ENCODE measurements at places on chromosomes 4 and X.

DNA sequence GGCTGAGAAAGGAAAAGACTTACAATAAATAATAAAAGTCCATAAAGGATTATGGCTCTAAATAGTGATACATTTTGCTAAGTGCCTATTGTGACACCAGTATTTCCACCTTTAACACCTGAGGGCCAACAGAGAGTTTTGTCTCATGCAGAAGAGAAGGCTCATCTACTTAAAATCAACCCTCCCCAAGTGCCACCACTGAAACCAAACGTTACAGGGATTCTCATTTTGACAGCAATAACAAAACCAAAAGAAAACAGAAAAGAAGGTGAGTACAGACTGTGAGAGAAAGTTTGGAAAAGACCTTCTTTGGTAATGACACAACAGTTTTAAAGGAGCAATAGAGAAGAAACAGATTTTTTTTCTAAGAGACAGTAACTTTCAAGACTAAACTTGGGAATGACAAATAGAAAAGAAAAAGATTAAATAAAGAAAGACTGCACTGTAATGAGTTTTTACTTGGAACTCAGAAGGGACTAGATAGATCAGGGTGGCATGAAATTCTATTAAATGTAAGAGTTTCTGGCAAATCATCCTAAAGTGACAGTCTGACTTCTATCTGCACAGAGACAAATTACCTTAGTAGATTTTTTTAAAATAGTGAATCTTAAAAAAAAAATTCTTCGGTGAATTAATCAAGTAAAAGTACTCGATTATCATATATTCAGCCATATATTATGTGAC, 109.7 kb downstream of the ZNF827 start:
- DNase-seq: no peak

GRCh38 chrX:49071877-49072711, 1.7 kb downstream of the PRAF2 start:
- peak; percentile 85 for DNase-seq

DNA sequence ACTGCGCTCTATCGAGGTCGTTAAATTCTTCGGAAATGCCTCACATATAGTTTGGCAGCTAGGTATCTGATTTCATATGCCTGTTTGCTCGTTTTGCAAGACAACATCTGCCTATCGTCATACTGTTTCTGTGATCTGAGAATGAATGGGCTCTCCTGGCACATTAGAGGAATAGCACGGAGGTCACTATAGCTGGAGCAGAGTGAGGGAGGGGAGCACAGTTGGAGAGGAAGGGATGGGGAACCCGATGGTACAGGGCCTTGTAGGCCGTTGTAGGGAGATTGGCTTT, 552 bp downstream of the IKBKG start:
- no peak for DNase-seq

DNA sequence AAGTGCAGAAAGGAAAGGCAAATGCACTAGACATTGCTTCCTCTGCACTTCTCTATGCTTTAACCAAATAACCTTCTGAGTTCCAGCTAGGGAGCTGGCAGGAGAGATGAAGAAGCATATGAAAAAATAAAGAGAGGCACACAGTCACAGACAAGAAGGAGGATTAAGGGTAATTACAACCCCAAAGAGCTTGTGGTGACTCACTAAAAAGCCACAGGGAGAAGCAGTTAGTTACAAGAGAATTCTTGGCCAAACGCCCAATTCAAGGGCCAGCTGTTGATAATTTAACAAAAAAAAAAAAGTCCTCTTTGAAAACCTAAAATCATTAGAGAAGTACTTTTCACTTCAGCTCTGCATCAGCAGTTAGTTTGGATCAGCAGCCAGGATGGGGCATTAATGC, 478.0 kb downstream of the KCNIP4 start:
- peak; percentile 45 for DNase-seq

DNA sequence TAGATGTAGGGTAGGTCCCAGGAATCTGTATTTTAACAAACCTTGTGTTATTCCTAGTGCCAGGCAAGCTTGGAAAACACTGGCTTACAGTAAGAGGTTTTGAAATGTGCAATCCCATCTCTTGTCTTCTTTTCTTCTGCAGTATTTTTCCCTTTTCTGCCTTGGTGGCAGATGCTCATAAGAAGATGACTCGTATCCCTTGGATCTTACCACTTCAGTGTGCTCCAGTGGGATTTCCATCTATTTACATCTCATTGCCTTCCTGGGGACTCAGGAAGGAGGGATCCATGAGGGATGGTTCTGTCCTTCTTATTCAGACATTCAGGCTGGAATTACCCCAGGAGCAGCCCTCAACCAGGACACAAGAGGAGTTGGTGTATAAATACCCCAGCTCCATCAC, 136.6 kb downstream of the NHS start:
- DNase-seq: no peak

- DNase-seq: no peak
These were observed 92.0 kb upstream of the TNIP3 start for GRCh38 chr4:121255986-121256750.

DNA sequence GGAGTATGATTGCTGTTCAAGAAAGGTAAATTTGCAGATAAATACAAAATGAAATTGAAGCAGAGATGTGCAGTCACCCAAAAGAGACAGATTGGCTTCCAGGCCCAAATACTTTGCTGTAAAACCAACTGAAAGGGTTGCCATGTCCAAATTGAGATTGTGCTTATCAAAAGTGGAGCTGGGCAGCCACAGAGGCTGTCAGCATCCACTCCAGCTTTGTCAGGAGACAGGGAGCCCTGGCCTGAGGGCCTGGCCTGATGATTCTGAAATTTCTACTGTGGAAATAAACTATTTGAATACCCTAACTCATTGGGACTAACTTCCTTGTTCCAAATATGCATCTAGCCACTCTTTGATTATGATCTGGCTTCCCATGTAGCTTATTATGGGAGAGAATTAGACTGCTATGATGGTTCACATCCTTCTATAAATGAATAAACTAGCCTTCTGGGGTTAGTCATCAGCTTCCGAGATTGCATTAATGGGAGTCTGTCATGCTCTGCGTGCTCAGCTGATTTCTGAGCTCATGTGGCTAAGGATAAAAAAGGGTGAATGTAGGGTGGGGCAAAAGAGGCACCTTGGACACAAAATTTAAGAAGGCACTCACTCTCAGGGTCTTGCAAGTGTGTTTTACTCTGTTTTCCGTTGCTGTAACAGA, 48.2 kb downstream of the SLC34A2 start:
- DNase-seq: no peak

DNA sequence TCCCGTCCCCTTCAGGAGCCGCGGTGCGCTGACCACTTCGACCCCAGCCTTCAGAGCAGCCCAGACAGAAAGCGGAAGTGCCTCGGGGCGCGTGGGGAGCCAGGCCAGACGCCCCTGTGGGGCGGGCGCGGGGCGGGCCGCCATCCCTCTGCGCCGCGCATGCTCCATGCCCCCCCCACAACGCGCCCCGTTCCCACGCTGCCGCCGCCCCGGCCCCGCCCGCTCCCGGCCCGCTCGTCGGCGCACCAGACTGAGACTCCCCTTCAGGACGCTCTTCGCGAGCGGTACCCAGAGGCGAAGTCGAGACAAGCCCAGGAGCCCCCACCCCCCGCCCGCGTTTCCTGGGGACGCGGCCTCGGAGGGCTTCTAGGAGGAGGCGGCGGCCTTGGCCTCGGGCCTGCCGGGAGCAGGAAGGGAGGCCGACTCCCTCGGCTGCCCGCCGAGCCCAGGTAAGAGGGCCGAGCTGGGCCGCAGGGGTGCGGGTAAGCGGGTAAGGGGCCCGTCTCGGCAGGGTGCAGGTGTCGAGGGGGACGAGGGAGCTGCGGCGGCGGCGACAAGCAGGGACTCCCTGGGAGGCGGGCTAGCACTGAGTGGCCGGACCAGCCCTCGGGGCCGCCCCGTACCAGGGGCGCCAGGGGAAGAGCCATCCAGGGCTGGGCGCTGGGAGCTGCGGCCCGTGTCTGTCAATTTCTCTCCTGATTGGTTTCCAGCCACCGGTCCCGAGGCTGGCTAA, at the start of gene ZFP92:
Gene ZFP92, plus strand, starts transcription at position 218 of the 733 bp plus-strand sequence. CDS start 6,851 bp downstream, outside the sequence.
- peak; percentile 12 for DNase-seq

DNA sequence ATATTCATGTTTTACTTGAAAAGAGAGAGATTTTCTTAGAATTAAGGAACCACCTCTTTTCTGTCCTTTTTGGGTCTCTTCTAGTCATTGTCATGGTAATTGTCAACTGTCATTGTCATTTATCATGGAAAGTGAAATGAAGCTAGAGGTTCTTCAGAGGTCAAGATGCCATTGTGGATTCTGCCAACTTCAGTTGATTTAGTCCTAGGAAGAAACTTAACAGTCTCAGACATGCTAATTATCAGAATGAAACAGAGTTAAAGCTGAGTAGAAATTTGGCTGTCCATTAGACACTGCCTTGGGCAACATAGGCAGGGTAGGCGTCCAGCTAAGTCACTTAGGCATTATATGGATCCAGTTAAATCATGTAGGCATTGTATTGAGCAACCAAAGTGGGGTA, 796.1 kb upstream of the ADGRL3 start:
- DNase-seq: peak; percentile 61

DNA sequence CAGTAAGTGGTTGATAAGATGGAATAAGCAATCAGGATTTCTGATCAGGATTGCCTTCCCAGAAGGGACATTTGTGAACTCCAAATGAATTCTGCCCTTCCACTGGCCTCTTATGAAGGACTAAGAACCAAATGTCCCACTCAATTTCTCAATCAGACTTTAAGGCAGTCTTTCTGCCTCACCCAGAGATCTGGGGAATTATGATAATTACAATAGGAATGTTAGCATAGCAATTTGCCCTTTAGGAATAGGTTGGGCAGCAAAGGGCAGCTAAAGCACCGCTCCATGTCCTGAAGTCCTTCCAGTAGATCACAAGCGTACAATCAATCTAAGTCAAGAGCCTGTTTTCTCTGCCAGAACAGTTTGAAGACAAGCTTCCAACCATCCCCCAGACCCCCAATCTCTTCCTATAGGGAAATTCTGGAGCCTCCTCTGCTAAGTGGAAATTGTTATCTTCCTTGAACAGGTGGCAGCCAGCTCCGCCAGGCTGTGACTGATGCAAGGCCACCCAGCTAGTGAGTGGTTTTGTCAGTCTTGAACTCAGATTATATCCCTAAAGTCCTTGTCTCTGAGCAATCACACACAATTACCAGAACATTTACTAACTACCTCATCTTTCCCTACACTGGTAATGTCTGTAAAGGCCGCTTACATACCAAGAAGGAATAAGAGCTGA, 18.6 kb downstream of the NKX3-2 start:
- peak; percentile 18 for DNase-seq

GRCh38 chrX:10166731-10167151, 10.0 kb downstream of the CLCN4 start:
- no peak for DNase-seq

- no peak for DNase-seq
These were observed 107.9 kb upstream of the ELOVL6 start for GRCh38 chr4:110306303-110306702.

- peak; percentile 63 for DNase-seq
These were observed 154.5 kb upstream of the GALNT7 start for GRCh38 chr4:173014113-173014558.

DNA sequence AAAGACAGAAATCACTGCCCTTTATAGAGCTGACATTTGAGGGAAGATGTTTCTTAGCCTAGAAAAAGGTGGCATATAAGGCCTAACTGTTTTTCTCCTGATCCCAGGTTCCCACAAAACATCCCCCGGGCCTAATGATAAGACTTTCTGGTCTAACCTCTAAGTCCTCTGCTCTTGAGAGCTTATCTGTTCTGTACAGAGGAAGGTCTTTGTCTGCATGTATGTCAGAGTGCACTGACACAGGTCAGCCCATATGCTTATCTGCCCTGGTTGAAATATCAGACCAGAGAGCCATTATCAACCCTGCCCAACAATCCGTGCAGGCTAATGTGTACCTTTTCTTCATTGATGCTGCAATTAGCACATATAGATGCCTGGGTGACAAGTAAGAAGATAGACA, 76.2 kb downstream of the ARHGEF9 start:
- DNase-seq: no peak

- DNase-seq: no peak
These were observed 99.1 kb downstream of the SNCA start for GRCh38 chr4:89737888-89738287.

GRCh38 chr4:3010577-3010976, 47.2 kb downstream of the GRK4 start:
- DNase-seq: no peak

DNA sequence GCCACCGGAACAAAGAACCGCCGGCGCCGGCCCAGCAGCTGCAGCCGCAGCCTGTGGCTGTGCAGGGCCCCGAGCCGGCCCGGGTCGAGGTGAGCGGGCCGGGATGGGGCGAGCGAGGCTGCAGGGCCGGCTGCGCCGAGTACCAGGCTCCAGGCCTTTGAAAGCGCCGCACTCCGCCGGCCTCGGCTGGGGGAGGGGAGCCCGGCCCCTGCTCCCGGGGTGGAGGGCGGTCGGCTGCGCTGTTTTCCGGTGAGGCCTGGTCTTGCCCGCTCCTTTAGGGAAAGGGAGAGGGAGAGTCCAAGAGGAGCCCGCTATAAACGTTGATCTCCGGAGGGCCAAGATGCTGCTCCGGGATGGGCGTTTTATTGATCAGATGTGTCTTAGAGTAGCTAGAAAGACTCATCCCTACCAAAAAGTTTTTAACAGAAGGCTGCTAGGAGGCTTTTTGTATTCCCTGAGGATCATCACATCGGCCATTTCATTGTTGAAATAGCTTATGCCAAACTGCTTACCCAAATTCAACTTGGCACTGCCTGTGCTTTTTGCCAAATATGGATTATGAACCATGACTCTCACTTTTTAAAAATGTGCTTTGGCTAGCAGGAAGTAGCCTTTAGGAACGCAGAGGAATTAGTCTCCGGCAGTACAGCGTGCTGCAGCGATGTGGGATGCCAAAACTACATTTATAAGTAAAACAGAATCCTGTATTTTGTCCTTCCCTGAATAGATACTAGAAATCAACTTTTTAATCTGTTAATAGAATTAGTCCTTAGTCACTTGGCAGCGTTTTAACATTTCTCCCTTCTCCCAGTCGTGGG, 760 bp downstream of the TMEM165 start:
- peak; percentile 85 for DNase-seq

DNA sequence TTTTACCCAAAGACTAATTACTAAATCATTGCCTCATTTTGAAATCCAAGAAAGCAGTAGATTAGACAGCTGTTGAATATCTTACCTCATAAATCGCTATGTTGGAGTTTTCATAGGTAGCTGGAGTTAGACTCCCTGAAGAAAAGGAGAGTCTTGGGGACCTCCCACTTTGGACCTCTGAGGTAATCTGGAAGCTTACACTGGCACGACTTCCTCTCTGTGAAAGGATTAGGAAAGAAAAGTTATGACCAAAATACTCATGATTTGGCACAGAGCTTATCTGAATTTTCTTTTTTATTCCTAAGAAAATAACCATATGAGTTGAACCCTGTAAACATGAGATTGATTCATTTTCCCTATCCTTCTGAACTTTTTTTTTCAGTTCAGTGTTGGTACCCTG, 40.6 kb downstream of the GUCY2F start:
- no peak for DNase-seq

GRCh38 chr4:187017147-187017546, 293.5 kb upstream of the FAT1 start:
- DNase-seq: no peak

- DNase-seq: peak; percentile 47
These were observed 1.2 kb downstream of the RAP1GDS1 start for GRCh38 chr4:98262431-98262830.

GRCh38 chrX:106897259-106897658, 5.9 kb downstream of the RIPPLY1 start:
- DNase-seq: no peak
